ENCODE measurements at places on chromosomes 6 and 20.
A peak's percentile ranks its signal among the peaks of the same experiment; 100 is the strongest.

DNA sequence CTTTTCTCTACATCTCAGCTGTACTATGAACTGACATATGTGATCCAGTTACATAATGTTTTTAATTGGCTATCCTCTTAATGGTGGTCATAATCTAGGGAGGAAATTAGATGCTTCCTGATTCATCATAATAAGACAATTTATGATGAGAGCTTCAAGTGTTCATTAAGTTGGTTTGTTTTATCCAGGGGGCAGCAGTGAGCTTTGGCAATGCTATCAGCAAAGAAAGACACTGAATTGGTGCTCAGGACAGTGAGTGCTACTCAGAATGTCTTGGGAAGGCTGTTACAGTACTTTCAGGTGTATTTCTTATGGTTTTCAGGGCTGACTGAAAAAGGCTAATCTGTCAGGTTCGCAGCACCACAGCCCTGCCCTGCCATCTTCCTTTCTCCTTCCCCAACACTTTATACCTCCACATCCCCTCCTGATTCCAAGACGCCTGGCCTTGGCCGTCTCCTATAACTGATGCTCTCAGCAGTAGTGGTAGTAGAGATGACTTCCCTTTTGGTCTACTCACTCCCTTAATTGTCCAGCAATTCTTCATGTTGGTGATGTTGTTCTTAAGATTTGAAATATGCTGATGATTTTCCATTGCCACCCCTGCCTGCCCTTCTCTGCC, 67.0 kb upstream of the TNFAIP3 start:
- no peak for DNase-seq

- DNase-seq, result no peak
Measured at GRCh38 chr6:22142856-22143255, 154.0 kb downstream of the PRL start.

DNA sequence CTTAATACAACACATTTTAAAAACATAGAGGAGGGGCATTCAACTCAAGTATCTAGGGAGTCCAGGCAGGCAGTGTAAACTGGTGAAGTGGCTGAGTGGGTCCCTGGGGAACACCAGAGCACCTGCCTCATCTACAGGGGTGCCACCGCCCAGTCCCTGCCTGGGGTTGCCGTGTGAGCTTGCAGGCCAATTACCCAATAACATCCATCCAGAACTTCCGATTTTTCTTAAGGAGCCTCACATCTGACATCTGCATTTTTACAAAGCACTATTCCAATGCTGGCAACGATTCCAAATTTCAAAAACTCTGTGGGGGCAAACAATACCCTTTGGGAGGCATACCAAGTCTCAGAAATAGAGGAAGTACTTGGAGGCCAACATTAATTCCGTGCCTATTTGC, 288.4 kb upstream of the TSHZ2 start:
- DNase-seq, result no peak

DNA sequence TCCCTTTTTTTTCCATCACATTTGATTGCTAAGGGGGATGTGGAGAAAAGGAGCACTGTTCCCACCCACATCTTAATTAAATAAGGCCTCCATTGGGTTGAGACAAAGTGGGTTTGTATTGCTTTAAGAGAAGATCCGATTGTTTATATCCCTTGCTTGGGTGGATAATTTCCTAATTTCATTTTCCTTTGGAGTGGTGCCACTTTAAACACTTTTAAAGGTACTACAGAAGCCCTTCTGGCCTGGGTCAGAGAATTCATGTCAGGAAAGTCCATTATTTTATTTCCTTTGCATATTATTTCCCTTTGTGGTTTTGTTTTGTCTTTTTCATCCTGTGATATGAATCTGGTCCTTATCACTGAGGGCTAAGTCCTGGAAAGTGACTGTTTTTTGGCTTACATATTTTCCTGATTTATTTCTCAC, 56.9 kb downstream of the PHACTR2 start:
- no peak for DNase-seq

DNA sequence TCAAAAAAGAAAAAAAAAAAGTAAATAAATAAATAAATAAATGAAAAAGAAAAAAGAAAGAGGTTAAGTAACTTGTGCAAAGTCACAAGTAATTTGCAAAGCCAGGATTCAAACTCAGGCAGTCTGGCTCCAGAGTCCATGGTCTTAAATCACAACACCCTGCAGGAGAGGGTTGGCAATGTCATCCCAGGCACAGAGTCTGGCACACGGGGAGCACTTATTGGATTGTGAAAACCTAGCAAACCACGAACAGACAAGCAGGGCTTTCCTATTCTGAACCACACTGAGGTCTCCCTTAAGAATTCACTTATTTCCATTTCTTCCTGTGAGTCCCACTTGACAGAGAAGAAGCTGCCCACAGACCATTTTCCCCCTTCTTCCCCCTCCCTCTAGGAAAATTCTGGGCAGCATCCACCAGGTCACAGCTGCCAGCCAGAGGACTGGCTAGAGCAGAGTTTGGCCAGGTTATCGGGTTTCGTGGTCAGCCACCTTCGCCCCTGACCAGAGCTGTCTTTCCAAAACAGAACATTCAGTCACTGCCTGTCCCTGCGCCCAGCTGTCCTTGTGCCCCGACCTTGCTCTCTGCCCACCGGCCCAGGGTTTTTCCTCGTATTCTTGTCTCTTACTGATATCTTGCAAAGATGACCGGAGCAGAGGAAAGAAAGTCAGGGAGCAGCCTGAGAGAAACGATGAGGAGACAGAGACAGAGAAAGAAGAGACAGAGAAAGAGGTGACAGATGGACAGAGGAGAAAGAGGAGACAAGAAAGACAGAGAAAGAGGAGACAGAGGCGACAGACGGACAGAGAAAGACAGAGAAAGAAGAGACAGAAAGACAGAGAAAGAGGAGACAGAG, 106.4 kb upstream of the PTPN1 start:
- DNase-seq, result no peak

DNA sequence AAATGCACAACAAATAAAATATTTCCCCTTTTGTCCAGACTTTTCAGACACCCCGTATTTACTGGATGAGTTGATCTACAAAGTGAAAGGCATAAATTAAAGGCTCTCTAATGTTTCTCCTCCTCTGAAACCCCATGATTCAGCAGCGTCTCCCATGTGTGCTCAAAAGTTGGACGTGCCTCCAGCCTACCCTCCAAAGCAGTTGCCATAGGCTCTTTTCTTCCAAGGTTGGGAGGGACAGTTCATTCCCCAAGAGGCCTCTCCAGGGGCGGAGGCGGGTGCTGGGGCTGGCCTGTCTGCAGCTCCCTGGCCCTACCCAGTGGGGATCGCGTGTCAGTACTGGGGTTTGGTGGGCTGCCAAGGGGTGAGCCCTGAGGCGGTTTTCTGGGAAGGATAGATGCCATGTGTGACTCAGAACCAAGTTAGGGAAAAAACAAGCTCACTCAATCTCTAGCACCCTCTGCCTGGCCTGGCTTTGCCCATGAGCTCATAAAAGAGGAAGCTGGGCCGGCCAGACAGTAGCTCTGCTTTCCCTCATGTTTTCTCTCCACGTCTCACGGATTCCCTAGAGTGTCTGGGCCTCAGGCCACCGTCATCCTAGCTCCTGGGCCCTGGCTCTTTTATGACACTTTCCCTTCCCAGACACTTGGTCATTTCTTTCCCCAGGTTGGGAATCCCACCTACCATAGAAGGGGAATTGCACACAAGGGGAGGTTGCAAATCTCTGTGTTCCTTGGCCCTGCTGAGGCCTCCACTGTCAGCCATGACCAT, 8.0 kb upstream of the IER3 start:
- peak; percentile 83 for DNase-seq

GRCh38 chr6:147022041-147022440, 182.2 kb upstream of the STXBP5 start:
- DNase-seq, result no peak

DNA sequence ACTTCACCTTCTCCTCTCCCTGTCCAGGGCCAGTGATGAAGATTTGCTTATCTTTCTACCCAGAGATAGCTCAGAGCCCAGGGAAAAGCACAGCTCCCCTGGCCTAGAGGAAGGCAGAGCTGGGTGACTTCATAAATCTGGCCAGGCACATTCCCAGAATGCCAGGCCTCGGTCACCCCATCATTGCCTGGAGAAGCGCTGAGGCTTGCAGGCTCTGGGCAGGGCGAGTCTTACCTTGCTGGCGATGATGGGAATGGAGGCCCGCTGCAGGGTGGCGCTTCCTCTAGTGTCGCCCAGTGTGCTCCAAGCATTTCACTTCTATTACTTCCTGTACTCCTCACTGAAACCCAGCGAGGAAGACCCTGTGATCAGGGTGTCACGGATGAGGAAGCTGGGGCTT, 60.1 kb downstream of the DAAM2 start:
- no peak for DNase-seq

DNA sequence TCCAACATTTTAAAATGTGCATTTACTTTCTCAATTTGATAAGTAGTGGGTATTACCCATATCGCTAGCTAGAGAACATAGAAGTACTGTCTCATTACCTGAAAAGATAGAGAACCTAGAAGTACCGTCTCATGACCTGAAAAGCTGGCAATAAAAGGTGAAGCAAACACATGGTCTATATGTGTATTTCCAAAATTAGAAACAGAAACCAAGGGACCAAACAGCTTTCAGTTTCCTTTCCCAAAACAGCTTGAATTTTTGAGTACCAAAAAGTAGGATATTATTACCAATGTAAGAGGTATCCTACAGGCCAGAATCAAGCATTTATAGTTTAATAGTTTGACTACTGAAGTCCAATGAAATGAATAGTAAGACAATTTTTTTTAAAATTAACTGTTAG, 77.2 kb downstream of the KIF13A start:
- no peak for DNase-seq

DNA sequence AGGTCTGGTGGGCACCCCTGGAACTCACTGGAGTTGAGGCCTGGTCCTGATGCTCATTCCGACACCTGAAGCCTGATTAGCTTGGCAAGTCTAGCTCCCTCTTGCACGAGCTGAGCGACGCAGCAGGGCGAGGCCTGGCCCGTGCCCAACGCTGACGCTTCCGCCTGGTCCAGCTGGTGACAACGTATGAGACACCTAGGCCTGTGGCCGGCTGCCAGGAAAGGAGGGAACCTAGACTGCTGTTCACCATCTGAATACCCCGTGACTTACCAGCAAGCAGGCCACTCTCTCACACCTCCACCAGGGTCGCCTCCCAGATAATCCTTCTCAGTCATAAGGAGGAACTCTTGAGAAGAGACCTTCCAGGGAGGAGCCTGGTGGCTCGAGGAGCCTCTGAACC, 24.5 kb downstream of the YTHDF1 start:
- no peak for DNase-seq

GRCh38 chr20:49245921-49246740, 26.9 kb downstream of the DDX27 start:
- no peak for DNase-seq

GRCh38 chr20:10710991-10711775, 37.4 kb upstream of the JAG1 start:
- DNase-seq, result no peak

DNA sequence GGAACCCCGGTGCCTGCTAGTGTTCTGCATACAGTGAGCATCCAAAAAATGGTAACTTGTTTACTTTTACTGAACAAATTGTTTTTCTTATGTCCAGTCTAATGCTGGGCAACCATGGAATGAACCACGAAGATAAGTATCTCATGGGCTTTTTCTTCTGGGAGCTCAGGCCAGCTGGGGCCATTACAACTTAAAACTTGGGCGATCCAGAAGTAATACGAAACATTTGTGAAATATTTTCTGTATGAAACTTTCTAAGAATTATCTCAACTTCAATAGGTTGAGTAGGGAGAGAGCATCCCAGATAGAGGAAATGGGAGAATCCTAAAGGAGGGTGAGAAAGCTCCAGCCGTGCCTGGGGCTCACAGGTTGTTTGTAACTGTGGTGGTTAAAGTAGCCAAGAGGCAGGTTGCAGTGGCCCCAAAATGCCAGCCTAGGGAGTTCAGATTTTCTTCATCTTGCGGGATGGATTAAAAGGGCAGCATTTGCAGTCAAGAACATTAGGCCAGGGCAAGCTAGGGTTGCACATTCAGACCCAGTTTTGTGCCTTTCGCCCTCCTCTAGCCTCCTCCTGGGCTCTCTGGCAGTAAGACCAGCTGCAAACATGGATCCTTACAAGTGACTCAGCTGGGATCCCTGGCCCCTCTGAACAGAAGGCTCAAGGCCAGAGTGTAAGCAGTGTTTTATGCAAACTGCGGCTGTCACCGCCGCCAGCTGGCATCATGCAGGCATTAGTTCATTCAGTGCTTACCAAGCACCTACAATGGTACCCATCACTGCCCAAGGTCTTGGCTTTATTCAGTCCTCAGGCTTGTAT, 41.5 kb downstream of the ELMO2 start:
- no peak for DNase-seq

- DNase-seq, result no peak
Measured at GRCh38 chr20:58025233-58025632, 203.2 kb downstream of the ANKRD60 start.

GRCh38 chr6:137903933-137904821, 37.1 kb downstream of the TNFAIP3 start:
- no peak for DNase-seq

- no peak for DNase-seq
Measured at GRCh38 chr6:104537180-104537579, 322.5 kb downstream of the HACE1 start.

DNA sequence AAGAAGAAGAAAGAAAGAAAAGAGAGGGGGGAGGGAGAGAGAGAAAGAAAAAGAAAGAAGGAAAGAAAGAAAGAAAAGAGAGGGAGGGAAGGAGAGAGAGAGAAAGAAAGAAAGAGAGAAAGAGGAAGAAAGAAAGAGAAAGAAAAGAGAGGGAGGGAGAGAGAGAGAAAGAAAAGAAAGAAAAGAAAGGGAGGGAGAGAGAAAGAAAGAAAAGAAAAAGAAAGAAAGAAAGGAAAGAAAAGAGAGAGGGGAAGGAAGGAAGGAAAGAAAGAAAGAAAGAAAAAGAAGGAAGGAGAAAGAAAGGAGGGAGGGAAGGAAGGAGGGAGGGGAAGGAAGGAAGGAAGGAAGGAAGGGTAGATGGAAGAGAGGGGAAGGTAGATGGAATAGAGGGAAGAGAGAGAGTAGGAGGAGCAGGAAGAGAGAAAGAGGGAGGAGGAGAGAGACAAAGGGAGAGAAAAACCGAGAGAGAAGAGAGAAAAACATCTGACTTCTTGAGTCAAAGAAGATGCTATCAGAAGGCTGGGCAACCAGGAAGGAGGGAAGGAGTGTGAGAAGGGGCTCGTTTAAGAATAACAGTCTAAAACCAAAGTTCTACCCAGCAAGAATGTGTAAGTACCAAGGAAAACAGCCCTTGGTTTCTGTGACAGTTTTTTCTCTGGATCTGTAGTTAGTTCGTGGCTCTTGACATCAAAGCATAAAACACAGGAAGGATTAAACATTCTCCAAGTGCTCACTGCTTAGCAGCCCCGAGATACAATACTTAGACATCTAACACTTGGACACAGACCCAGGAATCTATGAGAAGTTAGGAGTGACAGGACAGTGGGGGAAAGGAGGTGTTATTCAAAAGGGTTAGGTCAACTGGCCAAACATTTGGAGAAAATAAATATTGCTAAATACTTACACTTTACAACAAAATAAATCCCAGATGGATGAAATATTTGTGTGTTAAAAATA, 131.9 kb upstream of the STMND1 start:
- DNase-seq, result no peak

GRCh38 chr6:56551409-56552120, 91.1 kb downstream of the DST start:
- no peak for DNase-seq

- DNase-seq, result no peak
Measured at GRCh38 chr6:126792340-126793085, 326.0 kb upstream of the RSPO3 start.
